A549 treated with Hydrocortisone at 1 μM for 4 hours (cell line): ENCODE measurements at places on chromosomes 4 and X. TPM values are rescaled to one million over a fixed set of nuclear protein-coding genes. Genes with fewer than 3 reads are reported as not detected.

Gene FGD1
- 5.3 to 7.0 TPM (median 6.5 TPM) in 5 replicates for total RNA-seq

Gene PPEF2
- total RNA-seq, result not detected in 5 replicates

Gene STPG2
- total RNA-seq, result not detected in 5 replicates

Gene RTL9
- 0.07 to 0.13 TPM (median 0.10 TPM) in 4 of 5 replicates, not detected in the other for total RNA-seq

Gene ATP2B3
- 0.05 to 0.31 TPM (median 0.12 TPM) in 5 replicates for total RNA-seq

Gene XPNPEP2
- total RNA-seq, result not detected in 5 replicates

Gene MAGEE1
- total RNA-seq, result 3.0 to 5.2 TPM (median 4.0 TPM) in 5 replicates
